Bone marrow (tissue), 2 donors: ENCODE measurements at places on chromosomes 16 and 17.
A peak's percentile ranks its signal among the peaks of the same experiment; 100 is the strongest.

- no peak for DNase-seq
These were observed 62.6 kb downstream of the BANP start for GRCh38 chr16:88013766-88014251.

- no peak for DNase-seq
These were observed 9.3 kb downstream of the IL4R start for GRCh38 chr16:27322858-27323780.

DNA sequence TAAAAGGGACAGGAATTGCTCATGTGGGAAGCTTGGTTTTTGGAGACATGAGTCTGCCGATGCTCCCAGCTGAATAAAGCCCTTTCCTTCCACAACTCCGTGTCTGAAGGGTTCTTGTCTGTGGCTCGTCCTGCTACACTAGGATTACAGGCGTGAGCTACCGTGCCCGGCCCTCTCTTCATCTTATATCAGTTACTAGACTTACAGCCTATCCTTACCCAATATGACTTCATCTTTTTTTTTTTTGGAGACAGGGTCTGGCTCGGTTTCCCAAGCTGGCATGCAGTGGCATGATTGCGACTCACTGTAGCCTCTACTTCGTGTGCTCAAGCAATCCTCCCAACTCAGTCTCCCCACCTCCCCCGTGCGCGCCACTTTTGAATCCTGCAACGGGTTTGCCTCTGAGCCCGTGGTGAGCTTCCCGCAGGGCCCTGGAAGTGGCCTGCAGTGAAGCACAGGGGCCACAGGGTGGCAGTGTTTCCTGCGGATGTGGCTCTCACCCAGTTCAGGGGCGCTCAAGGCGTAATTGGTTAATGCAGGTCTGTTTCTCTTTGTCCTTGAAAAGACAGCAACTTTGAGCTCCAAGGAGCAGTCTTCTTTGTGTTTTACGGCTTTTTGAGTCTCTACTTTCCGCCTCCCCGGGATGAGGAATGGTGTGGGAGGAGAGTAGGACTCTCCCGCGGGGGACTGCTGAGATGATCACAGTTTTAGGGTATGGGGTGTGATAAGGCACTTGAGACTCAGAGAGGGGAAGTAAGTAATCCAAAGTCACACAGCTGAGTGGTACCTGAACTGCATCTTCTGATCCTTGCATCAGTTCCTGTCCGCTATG, 22.7 kb upstream of the GPRC5B start:
- peak; percentile 33 for DNase-seq

DNA sequence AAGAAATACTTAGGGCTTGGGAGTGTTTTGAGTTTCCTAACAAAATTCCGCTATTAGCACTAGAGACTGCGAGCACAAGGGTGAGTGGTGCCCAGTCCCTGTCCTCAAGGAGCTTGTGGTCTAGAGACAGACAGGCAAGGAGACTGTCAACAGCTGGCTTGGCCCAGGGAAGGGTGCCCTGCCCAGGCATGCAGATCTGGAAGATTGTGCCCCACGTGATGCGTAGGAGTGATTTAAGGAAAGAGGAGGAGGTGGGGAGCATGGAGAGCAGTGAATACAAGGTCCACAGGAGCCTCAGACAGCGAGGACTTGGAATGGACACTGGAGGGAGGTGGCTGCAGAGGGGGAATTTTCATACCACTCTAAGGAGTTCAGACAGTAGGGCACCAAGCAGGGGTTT, 25.0 kb downstream of the SCPEP1 start:
- no peak for DNase-seq

- no peak for DNase-seq
These were observed 43.4 kb downstream of the METTL16 start for GRCh38 chr17:2468270-2468669.

DNA sequence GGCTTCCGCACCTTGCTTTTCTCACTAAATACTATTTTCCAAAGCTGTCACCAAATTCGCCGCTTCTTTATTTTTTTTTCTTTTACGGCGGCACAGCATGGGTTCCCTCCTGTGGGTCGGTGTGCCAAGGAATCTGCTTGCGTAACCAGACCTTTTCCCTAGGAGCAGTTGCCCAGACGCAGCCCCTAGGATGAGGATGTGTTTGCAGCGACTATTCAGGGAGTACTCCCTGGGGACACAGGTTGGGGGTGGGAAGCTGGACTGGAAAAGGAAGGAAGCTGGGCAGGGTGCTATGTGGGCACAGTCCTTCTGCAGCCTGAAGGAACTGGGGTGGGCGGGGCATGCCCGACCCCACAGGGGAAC, 49.0 kb upstream of the ZCCHC14 start:
- no peak for DNase-seq

DNA sequence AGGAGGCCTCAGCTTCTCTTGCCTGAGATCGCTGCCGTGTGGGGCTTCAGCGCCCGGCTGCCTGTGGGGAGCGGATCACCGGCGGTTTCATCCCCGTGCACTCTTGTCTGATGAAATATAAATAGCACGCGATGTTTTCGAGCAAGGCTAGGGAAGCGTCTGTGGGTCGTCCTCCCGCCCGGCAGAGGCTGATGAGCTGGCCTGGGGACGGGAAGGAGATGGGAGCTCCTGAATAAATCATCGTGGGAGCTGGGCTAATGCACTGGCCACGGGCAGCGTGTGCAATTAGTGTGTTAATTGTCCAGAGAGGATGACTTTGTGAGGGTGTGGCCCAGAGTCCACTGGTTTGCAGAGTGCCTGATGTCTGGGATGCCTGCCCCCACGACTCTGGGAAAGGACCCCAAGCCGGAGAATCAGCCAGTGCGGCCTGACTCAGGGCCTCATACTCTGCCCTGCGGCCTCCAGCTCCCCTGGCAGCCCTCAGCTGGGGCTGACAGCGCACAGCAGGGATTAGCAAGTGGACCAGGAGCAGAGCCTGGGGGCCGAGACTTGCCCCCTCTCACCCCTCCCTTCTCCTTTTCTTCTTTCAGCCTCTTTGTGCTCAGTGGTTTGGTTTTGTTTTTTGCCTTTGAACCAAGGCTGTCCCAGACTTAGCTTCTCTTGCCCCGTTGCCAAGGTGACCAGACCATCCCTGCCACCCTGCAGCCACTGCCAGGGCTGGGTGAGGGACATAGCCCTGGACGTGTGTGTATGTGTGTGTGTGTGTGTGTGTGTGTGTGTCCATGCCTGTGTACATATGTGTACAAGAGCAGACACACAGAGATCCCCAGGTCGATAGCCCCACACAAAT, 21.4 kb downstream of the KCNJ12 start:
- no peak for DNase-seq

DNA sequence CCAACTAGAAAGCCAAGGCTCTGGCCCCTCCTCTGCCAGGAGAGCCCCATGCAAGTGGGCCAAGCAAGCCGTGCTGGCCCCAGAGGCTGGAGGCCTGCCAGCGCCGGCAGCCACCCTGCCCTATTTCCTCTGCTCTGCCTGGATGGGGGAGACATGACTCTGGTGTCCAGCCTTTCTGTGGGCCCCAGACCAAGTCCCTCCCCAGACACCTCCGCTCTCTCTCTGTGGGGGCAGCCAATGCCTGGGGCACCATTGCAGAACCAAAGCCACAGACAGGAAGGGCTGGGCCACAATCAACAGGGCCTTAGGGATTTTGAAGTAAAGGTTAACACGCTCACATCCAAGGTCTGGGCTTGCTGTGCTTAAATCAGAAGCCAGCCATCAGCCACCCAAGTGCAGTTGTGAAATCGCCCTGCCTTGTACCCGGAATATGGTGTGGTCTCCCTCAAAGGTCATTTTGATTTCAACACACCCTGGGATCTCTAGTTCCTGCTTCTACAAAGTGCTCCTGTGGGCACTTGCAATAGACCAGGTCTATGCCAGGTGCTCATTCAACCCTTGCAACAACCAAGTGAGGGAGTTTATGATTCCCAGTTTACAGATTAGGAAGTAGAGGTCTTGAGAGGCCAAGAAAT, 63.5 kb upstream of the TEX2 start:
- DNase-seq = peak; percentile 36

DNA sequence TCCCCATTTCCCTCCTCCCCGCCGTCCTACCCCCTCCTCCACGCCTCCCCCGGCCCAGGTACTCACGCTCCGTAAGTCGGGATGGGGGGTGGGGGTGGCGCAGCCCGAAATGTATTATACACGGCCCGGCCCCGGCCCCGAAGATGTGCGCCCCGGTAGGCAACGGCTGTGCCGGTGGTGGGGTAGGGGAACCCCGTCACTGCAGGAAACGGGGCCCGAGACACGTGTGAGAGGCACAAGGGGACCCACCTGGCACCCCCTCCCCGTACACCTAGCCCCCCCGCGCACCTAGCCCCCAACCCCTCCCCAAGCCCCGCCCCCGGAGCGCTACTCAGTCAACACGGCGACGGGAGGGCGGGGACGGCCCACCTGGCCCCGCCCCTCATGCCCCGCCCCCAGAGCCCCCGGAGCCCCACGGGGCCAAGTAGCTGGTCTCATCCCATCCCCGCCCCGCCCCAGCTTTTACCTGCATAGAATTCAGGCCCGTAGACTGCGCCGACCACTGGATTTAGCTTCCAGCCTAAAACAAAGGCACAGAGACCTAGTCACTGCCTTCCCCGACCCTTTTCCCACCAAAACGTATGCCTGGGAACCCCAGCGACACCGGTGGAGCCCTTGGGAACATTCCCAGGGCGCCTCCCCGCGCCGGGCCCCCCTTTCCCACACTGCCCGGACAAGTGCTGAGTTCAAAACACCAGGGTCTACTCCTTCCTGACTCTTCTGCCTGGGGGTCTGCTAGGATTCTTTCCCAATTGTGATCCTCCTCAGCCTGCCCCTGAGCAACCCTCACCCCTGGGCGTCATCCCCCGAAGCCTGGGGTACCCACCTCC, 22.8 kb downstream of the ENGASE start:
- DNase-seq = no peak

GRCh38 chr16:55760310-55761001, 72.4 kb downstream of the CES1 start:
- no peak for DNase-seq

GRCh38 chr16:2831203-2831602, 1.1 kb downstream of the ZG16B start:
- no peak for DNase-seq

DNA sequence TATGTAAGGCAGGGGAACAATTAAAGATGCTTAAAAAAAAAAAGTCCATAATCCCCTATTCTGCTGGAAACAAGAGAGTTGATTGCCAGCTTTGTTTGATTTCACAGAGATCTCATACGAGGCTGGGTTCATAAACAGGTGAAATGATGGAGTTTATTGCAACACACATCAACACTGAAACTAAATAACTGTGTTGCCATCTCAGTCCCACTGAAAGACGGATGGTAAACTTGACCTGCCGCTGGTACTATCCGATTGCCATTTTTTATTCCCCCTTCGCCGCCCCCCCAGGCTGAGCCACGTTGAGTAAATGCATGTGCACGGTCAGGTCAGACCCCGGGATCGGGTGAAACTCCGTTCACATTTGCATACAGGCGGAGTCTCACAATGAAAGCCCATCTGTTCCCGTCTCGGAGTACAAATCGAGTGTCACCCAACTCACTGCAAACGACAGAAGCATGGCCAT, 119.2 kb downstream of the SKAP1 start:
- DNase-seq = no peak

- no peak for DNase-seq
These were observed 11.4 kb downstream of the SLC5A10 start for GRCh38 chr17:18963126-18964017.

DNA sequence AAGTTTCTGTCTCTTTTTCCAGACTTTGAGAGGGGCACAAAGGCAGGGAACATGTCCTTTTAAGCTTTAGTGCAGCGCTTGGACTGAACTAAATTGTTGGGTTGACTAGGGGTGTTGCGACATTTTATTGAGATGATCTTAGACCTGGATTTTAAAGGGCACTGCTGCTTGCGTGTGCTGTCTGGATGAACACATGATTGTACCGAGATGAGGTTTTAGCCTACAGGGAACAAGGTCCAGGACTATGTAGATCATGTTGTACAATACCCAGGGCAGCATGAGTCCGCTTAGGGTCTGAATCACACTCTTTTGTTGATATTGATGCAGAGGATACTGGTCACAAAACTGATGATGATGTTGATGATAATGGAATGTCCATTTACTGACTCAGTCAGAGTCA, 5.2 kb upstream of the RGS9 start:
- DNase-seq = no peak

DNA sequence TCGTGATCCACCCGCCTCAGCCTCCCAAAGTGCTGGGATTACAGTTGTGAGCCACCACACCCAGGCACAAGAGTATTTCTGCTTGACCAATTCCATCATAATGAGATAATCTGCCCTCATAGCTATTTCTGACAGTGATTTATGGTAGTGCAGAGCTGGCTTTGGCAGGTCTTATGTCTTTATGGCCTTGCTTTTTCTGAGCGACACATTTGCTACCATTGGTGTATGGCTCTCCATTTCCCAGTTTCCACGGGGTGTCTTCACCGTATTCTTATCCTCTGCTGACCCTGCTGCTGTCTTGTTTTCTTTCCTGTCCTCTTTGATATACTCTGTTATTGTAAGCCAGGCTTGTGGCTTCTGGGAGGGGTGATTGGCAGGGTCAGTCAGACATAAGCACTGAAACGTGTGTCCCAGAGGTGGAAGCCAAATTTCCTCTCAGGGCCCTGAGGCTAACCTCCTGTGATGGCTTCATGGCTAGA, 161.1 kb upstream of the TBX2 start:
- no peak for DNase-seq

- no peak for DNase-seq
These were observed 6.1 kb upstream of the HEATR3 start for GRCh38 chr16:50059669-50060068.

GRCh38 chr16:88346680-88347505, 35.9 kb upstream of the ZNF469 start:
- DNase-seq = no peak

- no peak for DNase-seq
These were observed 10.1 kb downstream of the WFIKKN2 start for GRCh38 chr17:50845240-50846147.

- DNase-seq = no peak
These were observed 48.9 kb downstream of the VMP1 start for GRCh38 chr17:59756236-59756818.

DNA sequence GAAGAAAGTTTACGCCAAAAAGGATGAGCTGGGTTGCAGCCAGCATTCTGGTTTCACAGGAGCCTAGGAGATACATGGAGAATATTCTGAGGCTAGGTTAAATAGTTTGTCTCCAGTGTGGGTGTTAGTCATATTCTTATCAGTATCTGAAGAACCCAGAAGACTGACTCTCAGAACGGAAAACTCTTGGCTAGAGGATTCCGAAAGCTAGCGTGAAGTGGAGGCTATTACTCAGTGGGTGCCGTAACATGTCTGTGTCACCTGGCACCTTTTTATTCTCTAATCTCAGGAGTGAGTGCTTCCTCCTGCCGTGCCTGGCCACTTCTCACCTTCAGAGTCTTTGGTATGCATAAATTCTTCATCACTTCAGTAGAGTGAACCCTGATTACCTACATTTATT, 199.5 kb downstream of the WWOX start:
- DNase-seq = no peak

GRCh38 chr16:73879621-73880020, 417.0 kb upstream of the PSMD7 start:
- no peak for DNase-seq

DNA sequence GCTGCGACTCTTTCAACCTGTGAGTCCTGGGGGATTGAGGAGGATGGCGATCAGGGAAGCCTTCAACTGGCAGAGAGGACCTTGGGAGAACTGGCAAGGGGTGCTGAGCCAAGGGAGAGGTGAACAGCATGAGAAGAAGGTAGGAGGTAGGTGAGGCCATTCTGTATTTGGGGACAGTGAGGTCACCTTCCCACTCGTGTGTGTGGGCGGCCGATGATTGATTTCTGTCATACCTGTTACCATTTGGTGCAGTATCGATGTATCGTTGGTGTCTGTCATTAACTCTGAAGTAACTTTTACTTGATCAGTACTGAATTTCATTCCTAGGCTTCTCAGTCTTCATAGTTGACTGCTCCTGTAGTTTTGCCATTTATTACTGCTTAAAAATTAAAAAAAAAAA, 3.8 kb downstream of the ARSG start:
- DNase-seq = no peak

- no peak for DNase-seq
These were observed 49.3 kb upstream of the TNRC6C start for GRCh38 chr17:77909236-77909635.
